ENCODE measurements at places on chromosomes 2 and 18.

- DNase-seq: no peak
Measured at GRCh38 chr18:49898421-49898820, 85.1 kb upstream of the ACAA2 start.

DNA sequence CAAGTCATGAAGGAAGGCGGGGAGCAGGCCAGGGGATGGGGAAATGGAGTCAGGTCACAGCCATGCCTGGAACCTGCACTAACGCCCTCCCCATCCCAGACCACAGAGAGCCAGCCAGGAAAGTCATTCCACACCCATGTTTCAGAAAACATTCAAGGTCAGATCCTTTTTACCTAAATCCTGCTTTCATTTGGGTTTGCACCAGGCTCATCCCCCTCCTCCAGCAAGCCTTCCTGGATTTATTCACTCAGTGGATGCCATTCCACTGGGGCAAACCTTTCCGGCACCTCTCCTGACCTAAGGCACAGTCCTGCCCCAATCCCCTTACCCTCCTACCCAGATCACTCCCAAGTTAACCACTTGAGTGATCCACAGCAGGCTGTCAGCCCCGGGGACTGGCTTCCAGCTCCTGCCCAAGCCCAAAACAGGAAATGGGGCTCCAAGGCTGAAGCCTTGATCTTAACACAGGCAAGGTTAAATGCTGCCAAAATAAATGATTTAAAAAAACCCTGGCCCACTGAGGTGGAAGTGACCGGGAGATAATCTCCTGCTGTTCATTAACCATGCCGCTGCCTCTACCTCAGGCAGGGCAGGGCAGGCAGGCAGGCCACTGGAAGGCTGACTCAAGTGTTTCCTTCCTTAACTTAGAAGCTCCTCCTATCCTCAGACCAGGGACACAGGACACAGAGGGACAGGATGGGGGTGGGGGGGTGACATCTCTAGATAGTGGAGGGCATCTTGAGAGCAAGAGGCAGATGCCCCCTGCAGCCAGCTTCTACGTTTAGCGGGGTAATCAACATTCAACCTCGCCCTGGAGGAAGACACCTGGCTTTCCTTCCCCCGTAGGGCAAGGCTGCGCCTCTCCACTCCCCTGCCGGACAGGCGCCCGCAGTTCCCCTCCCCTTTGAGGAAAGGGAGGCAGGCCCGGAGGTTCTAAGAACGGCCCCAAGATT lies 1.4 kb downstream of the RAB11FIP5 start:
- no peak for DNase-seq

DNA sequence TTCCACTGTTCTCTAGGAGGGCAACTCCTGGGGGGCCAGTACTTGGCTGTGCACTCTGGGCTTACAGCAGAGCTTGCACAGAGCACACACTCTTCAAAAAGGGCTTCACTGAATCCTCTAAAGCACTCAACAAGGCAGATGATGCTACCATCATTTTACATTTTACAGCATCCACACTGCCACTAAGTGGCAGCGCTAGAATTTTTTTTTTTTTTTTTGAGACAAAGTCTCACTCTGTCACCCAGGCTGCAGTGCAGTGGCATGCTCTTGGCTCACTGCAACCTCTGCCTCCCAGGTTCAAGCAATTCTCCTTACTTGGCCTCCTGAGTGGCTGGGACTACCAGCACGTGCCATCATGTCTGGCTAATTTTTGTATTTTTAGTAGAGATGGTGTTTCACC lies 8.6 kb downstream of the AMMECR1L start:
- no peak for DNase-seq

DNA sequence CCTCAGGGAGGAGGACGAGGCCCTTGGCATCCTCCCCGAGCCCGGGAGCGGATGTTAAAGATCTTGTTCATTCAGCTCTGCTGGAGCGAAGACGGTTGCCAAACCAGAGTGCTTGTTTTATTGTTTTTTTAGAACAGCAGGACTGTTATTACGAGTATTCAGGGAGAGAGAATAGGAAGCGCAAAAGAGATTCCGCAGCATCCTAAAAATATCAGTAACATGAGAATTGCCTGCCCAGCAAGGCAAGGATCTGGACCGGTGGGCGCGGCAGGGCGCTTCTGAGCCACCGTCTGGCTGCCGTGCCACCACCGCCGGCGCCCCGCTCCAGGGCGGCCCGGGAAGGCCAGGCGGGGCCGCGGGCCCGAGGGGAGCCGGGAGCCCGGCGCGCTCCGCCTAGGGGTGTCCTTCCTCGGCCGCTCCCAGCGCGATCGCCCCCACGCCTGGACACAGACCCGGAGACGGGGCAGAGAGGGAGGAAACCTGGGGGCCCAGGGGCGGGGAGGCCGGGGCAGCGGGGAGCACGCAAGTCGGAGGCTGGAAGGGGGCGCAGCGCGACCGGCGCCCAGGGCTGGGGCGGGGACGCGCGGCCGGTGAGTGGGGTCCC lies 843 bp downstream of the CYS1 start:
- peak; percentile 27 for DNase-seq

- DNase-seq: no peak
Measured at GRCh38 chr2:25819597-25820039, 58.7 kb downstream of the ASXL2 start.

- no peak for DNase-seq
Measured at GRCh38 chr2:80302314-80303005, 2.1 kb downstream of the LRRTM1 start.

DNA sequence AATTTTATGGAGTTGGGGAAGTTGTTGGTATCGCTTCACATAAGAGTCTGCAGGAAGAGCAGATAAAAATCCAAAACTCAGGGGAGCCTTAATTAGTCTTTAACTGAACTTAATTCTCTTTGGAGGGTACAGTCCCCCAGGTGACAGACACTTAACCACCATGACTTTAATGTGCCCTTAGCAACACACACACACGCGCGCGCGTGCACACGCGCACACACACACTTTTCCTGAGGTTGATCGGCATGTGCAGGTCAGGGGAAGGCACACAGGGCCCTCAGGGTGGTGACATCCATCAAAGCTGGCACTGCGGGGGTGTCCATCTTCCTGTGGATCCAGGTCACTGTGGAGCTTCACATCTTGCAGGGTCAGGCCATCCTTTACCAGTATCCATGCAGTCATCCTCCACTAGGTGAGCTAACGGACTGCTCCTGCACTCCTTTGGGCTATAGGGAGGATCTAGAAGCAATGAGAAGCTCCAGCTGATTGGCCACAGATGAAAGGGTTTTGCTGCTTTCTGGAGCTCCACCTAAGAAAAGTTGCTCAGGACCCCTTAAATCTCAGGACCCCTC lies 21.9 kb upstream of the NCK2 start:
- DNase-seq: no peak

GRCh38 chr2:171226461-171226860 lies 65.8 kb upstream of the TLK1 start:
- DNase-seq: no peak

- no peak for DNase-seq
Measured at GRCh38 chr2:65049010-65049639, 7.1 kb upstream of the CEP68 start.

GRCh38 chr2:196758474-196759377 lies 40.8 kb downstream of the GTF3C3 start:
- DNase-seq: peak; percentile 2

DNA sequence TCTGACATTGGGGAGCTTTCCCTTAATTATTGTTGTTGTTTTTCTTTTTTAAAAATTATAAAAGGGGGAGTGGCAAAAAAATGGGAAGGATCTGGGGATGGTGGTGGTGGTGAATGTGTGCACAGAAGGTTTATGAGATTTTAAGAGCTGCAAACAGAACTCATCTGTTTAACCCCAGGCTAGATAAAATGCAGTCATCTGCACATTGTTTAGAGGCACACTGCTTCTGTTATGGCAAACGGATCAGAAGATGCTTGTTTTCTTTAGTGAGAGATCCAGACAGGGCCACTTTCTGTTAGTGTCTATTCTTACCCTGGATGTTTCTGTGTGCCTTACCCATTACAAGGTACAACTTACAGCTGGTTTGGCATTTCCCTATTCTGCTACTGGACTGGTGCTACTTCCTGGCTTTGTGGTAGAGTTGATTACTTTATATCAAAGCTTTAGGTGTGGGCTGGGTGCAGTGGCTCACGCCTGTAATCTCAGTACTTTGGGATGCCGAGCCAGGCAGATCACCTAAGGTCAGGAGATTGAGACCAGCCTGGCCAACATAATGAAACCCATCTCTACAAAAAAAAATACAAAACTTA lies 68.2 kb upstream of the NRP2 start:
- DNase-seq: no peak

GRCh38 chr18:74286106-74286855 lies 5.5 kb downstream of the CYB5A start:
- no peak for DNase-seq

GRCh38 chr18:10477121-10477862 lies 22.9 kb downstream of the APCDD1 start:
- DNase-seq: no peak

- no peak for DNase-seq
Measured at GRCh38 chr2:74357627-74358026, 14.4 kb upstream of the SLC4A5 start.

GRCh38 chr2:178193496-178193822 lies 853 bp upstream of the OSBPL6 start:
- DNase-seq: no peak

GRCh38 chr2:196077821-196078220 lies 9.2 kb upstream of the DNAH7 start:
- DNase-seq: no peak

DNA sequence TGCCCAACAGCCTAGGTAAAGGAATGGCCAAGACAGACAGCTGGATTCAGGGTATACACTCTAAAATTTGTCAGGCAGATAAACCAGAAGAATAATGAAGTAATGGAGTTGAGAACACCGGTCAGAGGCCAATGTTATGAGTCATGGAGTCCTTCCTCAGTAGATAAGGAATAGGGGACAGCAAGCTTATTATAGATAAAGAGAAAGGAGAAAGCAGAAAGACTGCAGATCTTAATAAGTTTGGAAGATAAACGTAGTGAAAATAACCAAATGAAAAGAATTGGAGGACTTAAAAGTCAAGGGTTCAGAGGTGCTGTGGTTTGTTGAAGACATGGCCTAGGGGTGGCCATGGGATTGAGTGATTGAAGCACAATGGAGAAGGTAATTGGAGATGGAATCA lies 63.5 kb upstream of the NFE2L2 start:
- no peak for DNase-seq

- no peak for DNase-seq
Measured at GRCh38 chr2:45778720-45779171, 127.3 kb downstream of the PRKCE start.

GRCh38 chr18:37453752-37454151 lies 111.8 kb downstream of the CELF4 start:
- no peak for DNase-seq

GRCh38 chr2:31227110-31227509 lies 6.8 kb upstream of the EHD3 start:
- no peak for DNase-seq

- DNase-seq: no peak
Measured at GRCh38 chr2:238320648-238321281, 447 bp downstream of the TRAF3IP1 start.

DNA sequence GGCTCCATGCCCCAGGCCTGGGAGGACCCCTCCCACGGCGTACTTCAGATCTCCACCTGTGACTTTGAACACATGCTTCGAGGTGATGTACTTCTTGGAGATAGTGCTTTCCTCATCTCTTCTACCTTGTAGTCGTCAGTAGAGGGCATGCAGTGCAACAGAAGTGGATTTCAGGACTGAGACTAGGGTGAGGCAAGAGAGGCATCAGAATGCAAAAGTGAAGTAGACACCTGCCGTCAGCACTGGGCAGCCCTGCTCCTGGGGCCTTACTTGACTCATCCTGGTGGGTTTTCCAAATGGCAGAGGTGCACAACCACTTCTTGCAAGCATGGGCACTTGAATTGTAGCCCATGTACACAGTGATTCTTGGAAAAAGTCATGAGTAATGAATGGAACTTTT lies 258.8 kb downstream of the NEDD4L start:
- DNase-seq: no peak

DNA sequence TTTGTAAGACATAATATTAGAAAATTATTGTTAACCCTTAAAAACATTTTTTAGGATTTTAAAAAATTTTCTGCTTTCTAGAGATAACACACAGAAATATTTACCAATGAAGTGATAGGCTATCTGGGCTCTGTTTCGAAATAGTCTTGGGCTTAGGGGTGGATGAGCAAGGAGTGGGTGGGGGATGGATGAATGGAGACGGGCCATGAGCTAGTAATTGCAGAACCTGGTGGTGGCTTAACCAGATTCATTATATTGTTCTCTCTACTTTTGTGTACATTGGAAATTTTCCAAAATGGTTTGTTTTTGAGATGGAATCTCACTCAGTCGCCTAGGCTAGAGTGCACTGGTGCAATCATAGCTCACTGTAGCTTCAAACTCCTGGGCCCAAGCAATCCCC lies 89.6 kb downstream of the TCF7L1 start:
- no peak for DNase-seq

DNA sequence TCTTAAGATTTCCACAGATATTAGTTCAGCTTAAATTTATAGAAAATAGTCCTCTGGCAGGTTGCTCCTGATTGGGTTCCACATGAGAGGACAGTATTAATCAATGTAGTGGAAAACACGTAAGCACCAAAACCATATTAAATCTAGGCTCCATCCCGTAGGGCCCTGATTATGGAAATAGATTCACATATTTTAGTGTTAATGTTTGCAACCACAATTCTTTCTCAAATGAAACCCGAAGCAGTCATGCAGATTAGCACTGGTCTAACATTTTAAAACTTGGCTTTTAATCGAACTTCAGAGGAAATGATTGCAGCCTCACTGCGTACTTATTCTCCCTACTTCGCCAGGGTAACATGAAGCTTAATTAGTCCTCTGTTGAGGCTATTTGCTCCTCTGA lies 60.9 kb downstream of the METTL4 start:
- no peak for DNase-seq

GRCh38 chr2:218961229-218961628 lies 1.8 kb downstream of the CDK5R2 start:
- DNase-seq: no peak

- peak; percentile 41 for DNase-seq
Measured at GRCh38 chr2:58899692-58900091, 658.6 kb upstream of the FANCL start.

DNA sequence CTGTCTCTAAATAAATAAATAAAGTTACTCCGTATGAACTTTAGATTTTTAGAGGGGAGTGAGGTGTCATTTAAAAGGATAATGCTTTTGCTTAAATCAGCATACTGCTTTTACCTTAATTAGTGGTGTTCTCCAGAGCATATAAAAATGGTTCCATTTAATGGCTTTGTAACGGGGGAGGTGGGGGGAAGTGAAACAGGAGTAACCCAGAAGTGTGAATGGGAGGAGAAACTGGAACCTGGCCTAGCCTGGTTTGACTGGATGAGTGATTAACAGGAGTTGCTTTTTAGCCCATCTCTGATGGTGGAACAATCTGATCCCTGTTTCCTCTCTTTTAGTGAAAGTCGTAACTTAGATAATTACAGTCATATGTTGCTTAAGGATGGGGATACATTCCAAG lies 1.6 kb downstream of the CNDP2 start:
- no peak for DNase-seq

- no peak for DNase-seq
Measured at GRCh38 chr2:31802711-31803110, 208.1 kb downstream of the MEMO1 start.

- no peak for DNase-seq
Measured at GRCh38 chr2:29262681-29263260, 147.6 kb downstream of the CLIP4 start.
